ENCODE measurements at places on chromosomes 7 and 10. TPM values are rescaled to one million over a fixed set of nuclear protein-coding genes. Genes with fewer than 3 reads are reported as not detected.
A peak's percentile ranks its signal among the peaks of the same experiment; 100 is the strongest.

GRCh38 chr10:112359606-112360307 lies 14.2 kb upstream of the ACSL5 start:
- H3K27me3 ChIP-seq = no peaks in the 10 kb centered on the region
- no peaks in the 10 kb centered on the region for H3K36me3 ChIP-seq
- no peak overlapping the region for H3K27ac ChIP-seq
- no peak overlapping the region for H3K4me3 ChIP-seq
- DNase-seq = no peak

DNA sequence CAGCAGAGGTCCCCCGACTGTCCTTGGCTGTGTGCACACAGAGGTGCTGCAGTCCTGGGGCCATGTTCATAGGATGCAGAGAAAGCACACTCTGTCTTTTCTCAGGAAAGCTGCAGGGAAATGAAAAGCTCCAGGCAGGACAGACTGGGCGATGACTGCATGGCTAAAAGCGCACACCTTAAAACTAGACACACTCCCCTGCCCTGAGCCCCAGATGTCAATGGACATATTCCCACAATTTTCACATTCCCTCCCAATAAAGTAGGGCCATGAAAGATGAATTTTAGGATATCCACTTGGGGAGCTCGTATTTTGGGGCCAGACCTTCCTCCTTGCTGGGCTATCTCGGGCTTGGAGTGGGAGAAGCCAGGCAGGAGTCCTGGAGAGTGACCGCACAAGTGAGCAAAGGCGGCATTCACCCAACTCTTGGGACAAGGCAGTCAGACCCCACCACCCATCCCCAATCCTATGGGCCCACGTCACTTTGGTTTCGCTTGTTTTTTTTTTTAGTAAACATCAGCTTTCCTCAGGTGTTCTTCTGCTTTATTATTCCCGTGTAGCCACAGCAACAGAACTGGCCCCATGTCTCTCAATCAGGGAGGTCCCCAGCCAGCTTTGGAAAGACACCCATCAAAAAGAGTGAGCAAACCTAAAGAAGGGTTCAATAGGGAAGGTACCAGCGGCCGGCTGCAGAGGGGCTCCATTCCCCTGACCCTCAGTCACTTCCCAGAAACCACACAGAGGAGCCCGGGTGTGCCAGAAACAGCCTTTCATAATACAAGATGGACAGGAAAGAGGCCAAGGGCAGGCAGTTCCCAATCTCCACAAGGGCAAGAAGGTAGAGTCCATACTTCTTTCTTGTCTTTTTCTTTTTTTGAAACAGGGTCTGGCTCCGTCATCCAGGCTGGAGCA lies 12.7 kb downstream of the GPRIN2 start:
- H3K4me3 ChIP-seq = no peak overlapping the region
- H3K36me3 ChIP-seq = no peaks in the 10 kb centered on the region
- no peaks in the 10 kb centered on the region for H3K4me1 ChIP-seq
- H3K27ac ChIP-seq = no peak overlapping the region
- no peaks in the 10 kb centered on the region for H3K27me3 ChIP-seq
- no peak for DNase-seq

DNA sequence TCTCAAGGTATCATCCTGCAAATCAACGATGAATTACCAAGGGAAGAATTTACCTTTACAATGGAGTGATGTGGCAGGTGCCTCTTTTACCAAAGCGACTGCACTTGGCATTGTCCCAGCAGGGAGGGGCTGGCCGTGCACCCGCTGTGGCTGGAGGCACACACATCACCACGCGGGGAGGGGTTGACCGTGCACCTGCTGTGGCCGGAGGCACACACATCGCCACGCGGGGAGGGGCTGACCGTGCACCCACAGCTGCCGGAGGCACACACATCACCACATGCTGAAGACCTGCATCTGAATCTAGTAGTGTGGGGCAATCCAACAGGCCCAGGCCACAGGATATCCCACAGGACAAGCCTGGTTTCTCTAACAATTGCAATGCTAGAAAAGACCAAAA lies 493.5 kb downstream of the DNAJB6 start:
- H3K4me3 ChIP-seq = no peak overlapping the region
- H3K27me3 ChIP-seq = no peaks in the 10 kb centered on the region
- H3K4me1 ChIP-seq = no peaks in the 10 kb centered on the region
- no peak overlapping the region for H3K27ac ChIP-seq
- DNase-seq = no peak

GRCh38 chr7:3230908-3231307 lies 70.1 kb upstream of the SDK1 start:
- H3K27ac ChIP-seq = no peak overlapping the region
- H3K4me1 ChIP-seq = no peaks in the 10 kb centered on the region
- no peak overlapping the region for H3K4me3 ChIP-seq
- no peaks in the 10 kb centered on the region for H3K36me3 ChIP-seq
- H3K27me3 ChIP-seq = no peaks in the 10 kb centered on the region
- no peak for DNase-seq

GRCh38 chr7:32094516-32094915 lies 24.3 kb upstream of the PDE1C start:
- no peak overlapping the region for H3K27ac ChIP-seq
- no peaks in the 10 kb centered on the region for H3K4me1 ChIP-seq
- DNase-seq = no peak
- no peak overlapping the region for H3K4me3 ChIP-seq
- no peaks in the 10 kb centered on the region for H3K36me3 ChIP-seq

GRCh38 chr10:38094927-38095574 lies 914 bp downstream of the ZNF37A start:
- H3K4me1 ChIP-seq = no peaks in the 10 kb centered on the region
- no peak overlapping the region for H3K27ac ChIP-seq
- H3K27me3 ChIP-seq = no peaks in the 10 kb centered on the region
- DNase-seq = no peak
- peak overlapping the region; percentile 45 for H3K4me3 ChIP-seq
- peaks cover 5% of the 10 kb centered on the region for H3K36me3 ChIP-seq

DNA sequence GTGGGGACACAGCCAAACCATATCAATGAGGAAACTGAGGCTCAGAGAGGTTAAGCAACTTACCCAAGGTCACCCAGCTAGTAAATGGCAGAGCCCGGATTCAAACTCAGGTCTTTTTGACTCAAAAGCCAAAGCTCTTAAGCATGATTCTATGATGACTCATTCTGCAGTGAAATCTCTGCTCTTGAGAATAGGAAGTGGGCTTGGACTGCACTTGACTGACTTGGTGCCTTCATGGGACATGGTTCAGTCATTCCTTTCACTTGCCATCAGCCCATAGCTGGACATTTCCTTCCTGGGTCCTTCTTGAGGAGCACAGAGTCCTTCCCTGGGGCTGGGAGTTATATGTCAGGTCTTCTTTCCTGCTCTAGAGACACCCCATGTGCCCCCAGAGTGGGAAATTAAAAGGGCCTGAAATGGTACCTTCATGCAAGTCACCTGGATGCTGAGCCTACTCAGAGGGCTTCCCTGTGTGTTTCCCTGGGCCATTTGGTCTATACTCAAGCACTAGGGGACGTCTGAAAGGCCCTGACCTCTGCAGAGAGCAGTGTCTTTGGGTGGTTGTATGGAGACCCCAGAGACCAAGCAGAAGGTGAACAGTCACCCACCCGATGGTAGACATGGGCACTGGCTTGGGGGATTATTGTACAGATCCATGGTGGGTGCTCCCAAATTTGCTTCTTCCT lies 62.4 kb upstream of the SDK1 start:
- no peak for DNase-seq
- no peaks in the 10 kb centered on the region for H3K36me3 ChIP-seq
- no peak overlapping the region for H3K27ac ChIP-seq
- no peaks in the 10 kb centered on the region for H3K4me1 ChIP-seq

DNA sequence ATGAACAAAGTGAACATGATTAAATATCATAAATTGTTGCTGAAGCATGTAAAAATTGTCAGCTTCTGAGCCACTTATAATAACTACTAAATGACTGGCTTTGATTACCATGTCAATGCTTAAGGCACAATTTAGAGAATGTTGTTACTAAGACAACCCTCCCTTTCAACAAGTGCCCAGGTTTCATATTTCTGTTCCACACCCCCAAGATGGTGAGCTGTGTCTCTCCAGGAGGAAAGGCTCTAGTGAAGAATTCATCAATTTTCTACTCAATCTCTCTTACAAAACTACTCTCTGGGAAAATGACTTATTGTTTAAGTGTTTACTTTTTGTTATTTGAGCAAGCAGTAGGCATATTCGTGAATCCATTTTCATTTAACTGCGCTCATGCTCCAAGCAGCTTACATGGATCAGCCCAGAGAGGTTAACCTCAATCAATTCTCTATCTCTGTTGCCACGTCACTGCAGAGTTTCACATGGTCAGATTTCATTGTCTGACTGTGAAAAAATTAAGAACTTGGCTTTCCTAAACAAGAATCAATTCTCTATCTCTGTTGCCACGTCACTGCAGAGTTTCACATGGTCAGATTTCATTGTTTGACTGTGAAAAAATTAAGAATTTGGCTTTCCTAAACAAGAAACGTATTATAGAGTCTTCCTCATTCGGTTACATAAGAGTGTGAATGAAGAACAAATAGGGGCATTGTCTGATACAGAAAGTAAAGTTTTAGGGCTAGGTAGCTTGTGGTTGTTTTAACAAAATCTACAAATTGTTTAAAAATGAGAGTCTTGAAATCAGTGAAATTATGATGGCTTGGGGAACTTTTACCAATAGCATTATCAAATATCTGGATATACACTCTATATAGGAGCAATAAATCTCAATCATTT lies 49.7 kb downstream of the CCDC71L start:
- no peak overlapping the region for H3K4me3 ChIP-seq
- no peak overlapping the region for H3K27ac ChIP-seq
- no peaks in the 10 kb centered on the region for H3K36me3 ChIP-seq
- no peak for DNase-seq
- no peaks in the 10 kb centered on the region for H3K27me3 ChIP-seq

- H3K36me3 ChIP-seq = no peaks in the 10 kb centered on the region
- no peak overlapping the region for H3K27ac ChIP-seq
- no peaks in the 10 kb centered on the region for H3K27me3 ChIP-seq
- H3K4me1 ChIP-seq = no peaks in the 10 kb centered on the region
- peak; percentile 47 for DNase-seq
- H3K4me3 ChIP-seq = peak overlapping the region; percentile 33
These were observed 54.3 kb upstream of the TNRC18 start for GRCh38 chr7:5477723-5478531.

- no peaks in the 10 kb centered on the region for H3K36me3 ChIP-seq
- H3K4me1 ChIP-seq = peaks cover 12% of the 10 kb centered on the region
- peak; percentile 61 for DNase-seq
- H3K4me3 ChIP-seq = no peak overlapping the region
- H3K27me3 ChIP-seq = no peaks in the 10 kb centered on the region
These were observed 209.0 kb downstream of the CACNA2D1 start for GRCh38 chr7:82234457-82235049.

DNA sequence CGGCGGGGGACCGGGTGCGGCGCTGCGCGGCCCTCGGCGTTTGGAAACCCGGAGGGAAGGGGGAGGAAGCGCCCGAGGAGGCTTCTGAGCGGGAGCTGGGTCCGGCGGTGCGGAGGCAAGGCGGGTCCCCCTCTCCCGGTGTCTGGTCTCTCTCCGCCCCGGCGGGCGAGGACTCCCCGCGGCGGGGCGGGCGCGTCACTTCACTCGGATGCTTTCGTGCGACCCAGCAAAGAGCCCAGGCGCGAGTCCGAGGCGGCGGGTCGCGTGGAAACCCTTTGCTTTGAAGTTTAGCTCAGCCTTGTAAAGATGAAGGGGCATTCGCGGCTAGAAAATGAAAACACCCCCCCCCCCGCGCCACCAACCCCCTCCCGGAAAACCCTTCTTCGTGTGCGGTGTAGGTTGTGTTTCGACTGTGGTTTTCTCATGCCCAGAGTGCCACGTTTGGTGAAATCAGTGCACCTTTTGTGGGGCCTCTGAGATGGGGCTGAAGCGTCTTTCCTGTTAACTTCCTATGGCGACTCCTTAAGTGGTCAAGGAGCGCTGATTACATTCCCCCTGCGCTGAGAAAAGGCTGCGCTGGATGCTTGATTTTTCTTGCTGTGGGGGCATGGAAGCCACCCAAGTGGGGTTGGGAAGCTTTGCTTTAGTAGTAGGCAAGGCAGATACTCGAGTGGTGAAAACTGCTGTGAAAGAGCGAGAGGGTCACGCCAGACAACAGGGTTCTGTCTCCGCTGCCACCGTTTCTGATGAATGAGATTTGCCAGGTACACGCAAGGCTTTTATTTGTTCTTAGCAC lies 876 bp downstream of the GNAI1 start:
- no peaks in the 10 kb centered on the region for H3K27me3 ChIP-seq
- H3K36me3 ChIP-seq = no peaks in the 10 kb centered on the region
- H3K4me3 ChIP-seq = peak overlapping the region; percentile 91
- peaks cover 17% of the 10 kb centered on the region for H3K4me1 ChIP-seq
- H3K27ac ChIP-seq = peak overlapping the region; percentile 54
- DNase-seq = no peak

DNA sequence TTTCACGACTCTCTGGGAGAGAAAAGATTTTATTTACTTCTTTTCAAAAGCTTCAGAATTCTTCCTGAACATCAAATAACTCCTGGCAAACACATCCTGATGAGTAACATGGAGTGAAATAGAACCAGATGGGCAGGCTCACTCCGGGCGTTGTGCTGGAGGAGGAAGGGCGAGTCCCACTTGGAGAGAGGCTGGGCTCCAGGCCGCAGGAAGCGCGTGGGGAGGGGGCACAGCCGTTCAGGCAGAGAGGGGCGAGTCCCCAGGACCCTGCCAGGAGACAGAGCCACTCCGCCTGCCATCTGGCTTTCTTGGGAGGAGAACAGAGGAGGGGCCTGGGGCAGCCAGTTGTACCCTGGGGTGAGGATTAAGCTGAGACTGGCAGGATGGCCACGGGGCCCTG lies 265.9 kb upstream of the ZMIZ1 start:
- H3K4me1 ChIP-seq = no peaks in the 10 kb centered on the region
- H3K27me3 ChIP-seq = peaks cover 37% of the 10 kb centered on the region
- no peaks in the 10 kb centered on the region for H3K36me3 ChIP-seq
- DNase-seq = no peak
- H3K4me3 ChIP-seq = no peak overlapping the region
- H3K27ac ChIP-seq = no peak overlapping the region

- peak overlapping the region; percentile 21 for H3K27ac ChIP-seq
- no peaks in the 10 kb centered on the region for H3K27me3 ChIP-seq
- H3K36me3 ChIP-seq = no peaks in the 10 kb centered on the region
- peak; percentile 94 for DNase-seq
These were observed 342.7 kb upstream of the KLF6 start for GRCh38 chr10:4127518-4128315.

Gene NUDT1
- 26.0 TPM for total RNA-seq

Gene PLAC9
- total RNA-seq = 1.7 TPM

Gene ACTR1A
- total RNA-seq = 155 TPM

Gene FEZF1
- total RNA-seq = not detected

Gene C10orf88
- total RNA-seq = 13.2 TPM

Gene EN2
- total RNA-seq = not detected
